Effector memory CD8-positive, alpha-beta T cell (primary cell): ENCODE measurements at places on chromosomes 12 and 14.

- DNase-seq = no peak
- H3K4me3 ChIP-seq = no peak overlapping the region
- H3K36me3 ChIP-seq = no peaks in the 10 kb centered on the region
- H3K27ac ChIP-seq = no peak overlapping the region
Observed at GRCh38 chr14:41167040-41167439, 439.6 kb upstream of the LRFN5 start.

GRCh38 chr14:92392711-92393110, 69.7 kb downstream of the SLC24A4 start:
- no peak overlapping the region for H3K27ac ChIP-seq
- peaks cover 6% of the 10 kb centered on the region for H3K27me3 ChIP-seq
- H3K4me3 ChIP-seq = no peak overlapping the region
- H3K36me3 ChIP-seq = no peaks in the 10 kb centered on the region
- DNase-seq = no peak

DNA sequence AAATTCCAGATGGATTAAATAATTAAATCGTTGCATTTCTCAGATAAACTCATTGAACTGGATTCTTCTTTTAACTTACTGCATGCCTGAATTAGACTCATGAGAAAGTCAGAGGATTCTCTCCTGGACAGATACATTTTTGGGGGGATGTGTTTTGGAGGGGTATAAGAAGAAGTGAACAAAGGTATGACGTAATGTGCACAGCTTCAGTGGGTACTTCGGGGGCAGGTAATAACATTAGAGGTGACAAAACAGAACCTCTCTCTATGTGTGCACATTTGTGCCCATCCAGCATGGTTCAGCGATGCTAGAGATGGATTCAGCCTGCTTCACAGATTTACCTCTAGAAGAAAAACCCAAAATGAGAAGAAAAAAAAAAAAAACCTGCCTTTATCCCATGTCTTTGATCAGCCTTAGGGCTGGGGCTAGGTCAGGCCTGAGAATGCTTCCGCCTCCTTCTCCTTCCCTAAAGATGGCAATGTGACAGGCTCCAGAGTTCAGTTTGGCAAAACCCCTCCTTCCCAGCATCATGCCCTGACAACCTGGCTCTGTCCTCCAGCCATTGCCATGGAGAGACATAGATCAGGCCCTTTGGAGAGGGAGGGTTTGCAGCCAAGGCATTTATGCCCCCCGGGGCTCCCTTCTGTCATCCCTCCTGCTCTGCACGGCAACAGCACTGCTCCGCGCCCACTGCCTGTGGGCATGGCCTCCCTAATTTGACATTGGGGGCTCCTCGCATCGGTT, 166.7 kb downstream of the KCNA5 start:
- no peaks in the 10 kb centered on the region for H3K4me1 ChIP-seq
- H3K27me3 ChIP-seq = peaks cover 31% of the 10 kb centered on the region
- H3K36me3 ChIP-seq = no peaks in the 10 kb centered on the region

- peaks cover 6% of the 10 kb centered on the region for H3K36me3 ChIP-seq
- H3K4me1 ChIP-seq = peaks cover 7% of the 10 kb centered on the region
- H3K4me3 ChIP-seq = no peak overlapping the region
- DNase-seq = no peak
- no peak overlapping the region for H3K27ac ChIP-seq
Observed at GRCh38 chr14:22850944-22851764, 14.8 kb downstream of the MMP14 start.

GRCh38 chr12:47740606-47741339, 15.5 kb upstream of the ENDOU start:
- peaks cover 18% of the 10 kb centered on the region for H3K27me3 ChIP-seq
- H3K4me1 ChIP-seq = peaks cover 39% of the 10 kb centered on the region
- no peak overlapping the region for H3K27ac ChIP-seq
- H3K4me3 ChIP-seq = peak overlapping the region; percentile 55

DNA sequence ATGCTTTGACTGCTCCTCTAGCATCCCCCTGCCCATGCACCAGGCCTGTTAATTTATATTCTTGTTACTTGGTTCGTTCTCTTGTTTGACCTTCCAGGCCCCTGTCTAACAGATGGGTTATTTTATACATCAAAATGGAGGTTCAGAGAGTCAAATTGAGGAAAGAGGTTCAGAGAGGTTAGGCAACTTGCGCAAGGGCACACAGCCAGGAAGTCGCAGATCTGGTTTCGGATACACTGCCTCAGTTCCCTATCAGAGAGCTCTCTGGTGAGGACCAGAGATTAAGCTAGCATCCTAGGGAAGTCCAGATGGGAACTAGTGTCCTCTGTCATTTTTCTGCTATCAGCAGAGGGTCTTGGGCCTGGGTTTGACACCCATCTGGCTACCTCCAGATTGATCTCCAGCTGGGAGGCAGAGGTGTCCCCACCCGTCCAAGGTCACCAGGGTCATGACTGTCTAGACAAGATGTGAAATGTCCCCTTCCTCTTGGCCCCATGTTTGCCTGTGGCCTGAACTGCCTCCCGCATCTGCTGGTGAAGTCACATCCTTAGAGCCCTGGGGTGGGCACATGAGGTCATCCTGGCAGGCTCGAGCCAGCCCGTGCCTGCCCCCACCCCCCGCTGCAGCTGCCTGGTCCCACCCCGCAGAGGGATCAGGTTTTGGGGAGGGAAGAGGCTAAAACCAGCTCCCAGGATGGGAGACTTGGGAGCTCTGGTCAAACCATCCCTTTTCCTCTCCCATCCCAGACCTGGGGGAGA, 84.3 kb upstream of the NCOR2 start:
- no peaks in the 10 kb centered on the region for H3K36me3 ChIP-seq
- H3K4me1 ChIP-seq = peaks cover 3% of the 10 kb centered on the region
- no peak for DNase-seq
- H3K4me3 ChIP-seq = no peak overlapping the region
- peaks cover 34% of the 10 kb centered on the region for H3K27me3 ChIP-seq
- H3K27ac ChIP-seq = no peak overlapping the region

DNA sequence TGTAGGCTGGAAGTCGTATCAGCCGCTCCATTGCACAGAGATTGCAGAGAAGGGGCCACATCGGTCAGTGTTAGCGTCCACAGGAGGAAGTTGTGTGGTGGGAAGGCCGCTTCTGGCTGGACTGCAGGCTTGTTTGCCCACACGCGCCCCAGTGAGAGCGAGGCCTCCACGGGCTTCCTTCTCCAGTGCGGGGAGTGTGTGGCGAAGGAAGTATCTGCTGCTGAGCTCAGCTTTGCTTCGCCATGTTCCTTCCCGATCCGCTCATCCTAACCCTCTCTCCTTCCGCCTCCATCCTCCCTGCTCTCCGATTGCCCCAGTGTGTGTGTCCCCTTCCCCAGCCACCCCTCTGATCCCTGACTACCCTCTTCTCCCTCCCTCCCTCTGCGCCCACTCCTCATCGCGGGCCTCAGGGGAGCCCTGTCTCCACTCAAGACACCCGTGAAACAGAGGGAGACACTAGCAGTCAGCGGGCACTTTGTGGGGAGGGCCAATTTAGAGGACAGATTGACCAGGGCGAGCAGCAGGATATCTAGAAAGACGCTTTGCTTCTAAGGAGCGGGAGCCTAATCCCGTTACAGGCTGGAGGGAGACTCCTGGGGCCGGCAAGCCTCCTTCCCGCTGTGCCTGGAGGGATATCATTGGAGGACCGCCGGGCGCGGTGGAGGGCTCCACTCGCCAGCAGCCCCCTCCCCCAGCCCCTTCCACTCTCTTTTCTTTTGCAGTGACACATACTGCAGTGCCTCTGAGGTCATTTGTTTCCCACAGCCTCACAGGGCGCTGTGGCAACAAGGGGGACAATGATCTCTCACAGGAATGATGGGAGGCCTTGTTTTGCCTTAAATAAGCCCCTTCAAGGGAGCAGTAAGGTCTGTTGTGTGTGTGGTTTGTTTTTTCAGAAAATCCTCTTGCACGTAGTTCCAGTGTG, 428.8 kb downstream of the ZFP36L1 start:
- H3K4me1 ChIP-seq = peaks cover 21% of the 10 kb centered on the region
- H3K27me3 ChIP-seq = no peaks in the 10 kb centered on the region
- peak overlapping the region; percentile 35 for H3K27ac ChIP-seq

DNA sequence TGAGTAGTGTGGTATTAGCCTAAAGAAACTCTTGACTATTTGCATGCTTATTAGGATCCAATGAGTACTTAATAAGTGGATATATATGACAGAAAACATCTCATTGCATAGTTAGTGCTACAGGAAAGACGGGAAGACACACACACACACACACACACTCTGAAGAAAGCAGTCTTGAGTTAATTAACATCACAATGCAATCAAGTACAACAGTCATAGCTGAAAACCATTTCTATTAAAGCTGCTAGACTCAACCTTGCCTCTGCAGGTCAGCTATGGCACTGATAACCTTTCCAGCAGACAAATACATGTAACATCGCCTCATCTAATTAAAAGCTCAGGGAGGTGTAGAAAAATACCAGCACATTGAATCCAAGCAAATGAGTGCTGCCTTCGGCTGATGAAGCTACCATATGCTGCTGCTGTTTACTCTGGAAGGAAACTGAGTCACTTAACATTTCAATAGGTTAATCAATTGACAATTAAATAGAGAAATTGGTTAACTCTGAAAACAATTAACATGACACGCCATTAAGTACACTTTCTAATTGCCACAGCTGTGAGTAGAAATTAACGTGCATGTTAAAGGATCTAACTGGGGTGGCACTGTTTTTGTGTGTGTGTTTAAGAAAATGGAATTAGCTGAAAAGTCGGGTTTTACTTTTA, 93.2 kb upstream of the OTX2 start:
- no peaks in the 10 kb centered on the region for H3K4me1 ChIP-seq
- no peaks in the 10 kb centered on the region for H3K27me3 ChIP-seq
- H3K27ac ChIP-seq = no peak overlapping the region
- H3K4me3 ChIP-seq = no peak overlapping the region
- DNase-seq = no peak

DNA sequence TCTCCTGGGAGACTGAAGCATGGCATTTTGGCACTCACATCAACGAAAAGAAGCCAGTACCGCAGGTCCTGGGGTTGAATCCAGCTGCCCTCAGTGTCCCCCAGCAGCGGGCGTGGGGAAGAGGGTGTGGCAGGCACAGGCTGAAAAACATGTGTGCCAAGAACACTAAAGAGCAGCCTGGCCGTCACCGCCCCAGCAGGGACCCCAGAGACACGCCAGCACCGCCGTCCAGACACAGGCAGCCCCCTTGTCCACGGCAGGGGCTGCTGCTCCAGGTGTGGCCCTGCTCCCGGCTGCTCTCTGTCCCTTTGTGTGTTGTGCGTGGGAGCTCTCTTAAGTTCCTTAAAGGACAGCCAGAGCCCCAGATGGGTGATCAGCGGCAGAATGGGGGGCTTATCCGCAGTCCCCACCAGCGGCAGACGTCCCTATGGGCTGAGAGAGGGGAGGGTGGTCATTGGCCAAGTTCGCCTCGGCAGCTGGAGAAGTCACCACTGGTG, 556 bp downstream of the PHETA1 start:
- peaks cover 4% of the 10 kb centered on the region for H3K36me3 ChIP-seq
- H3K4me1 ChIP-seq = peaks cover 26% of the 10 kb centered on the region
- H3K27me3 ChIP-seq = no peaks in the 10 kb centered on the region
- DNase-seq = no peak

DNA sequence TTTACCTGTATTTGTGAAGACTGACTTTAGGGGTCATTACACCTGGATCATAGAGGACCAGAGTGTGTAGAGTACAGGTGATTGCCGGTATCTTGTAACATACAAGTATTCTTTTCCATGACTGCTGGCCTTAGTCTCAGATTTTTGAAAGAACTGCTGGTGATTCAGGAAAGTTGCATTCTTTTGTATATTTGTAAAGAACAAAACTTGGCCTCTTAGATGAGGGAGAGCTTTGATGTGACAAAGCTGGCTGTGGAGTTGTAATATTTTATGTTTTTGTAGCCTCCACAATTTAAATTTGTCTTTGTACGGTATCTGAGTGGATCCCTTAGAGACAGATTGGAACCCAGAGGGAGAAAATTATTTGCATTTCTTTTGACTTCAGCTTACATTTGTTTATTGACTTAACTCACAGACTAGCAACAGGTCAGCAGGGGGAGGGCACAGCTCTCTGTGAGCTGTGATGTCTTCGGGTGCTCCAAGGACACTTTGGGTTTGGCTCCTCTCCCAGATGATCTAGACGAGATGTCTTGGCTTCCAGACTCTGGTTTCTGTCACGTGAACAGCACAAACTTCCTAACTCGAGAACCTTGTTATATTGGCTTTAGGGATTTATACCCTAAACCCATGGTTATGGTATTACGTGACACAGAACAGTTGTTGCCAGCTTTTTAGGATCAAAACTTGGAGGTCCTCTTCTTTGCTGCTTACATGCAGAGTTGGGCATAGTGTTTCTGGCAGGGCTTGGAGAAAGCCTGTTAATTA, 65.9 kb downstream of the DAAM1 start:
- H3K4me1 ChIP-seq = no peaks in the 10 kb centered on the region
- no peak overlapping the region for H3K4me3 ChIP-seq
- no peak for DNase-seq
- no peaks in the 10 kb centered on the region for H3K27me3 ChIP-seq
- no peaks in the 10 kb centered on the region for H3K36me3 ChIP-seq

DNA sequence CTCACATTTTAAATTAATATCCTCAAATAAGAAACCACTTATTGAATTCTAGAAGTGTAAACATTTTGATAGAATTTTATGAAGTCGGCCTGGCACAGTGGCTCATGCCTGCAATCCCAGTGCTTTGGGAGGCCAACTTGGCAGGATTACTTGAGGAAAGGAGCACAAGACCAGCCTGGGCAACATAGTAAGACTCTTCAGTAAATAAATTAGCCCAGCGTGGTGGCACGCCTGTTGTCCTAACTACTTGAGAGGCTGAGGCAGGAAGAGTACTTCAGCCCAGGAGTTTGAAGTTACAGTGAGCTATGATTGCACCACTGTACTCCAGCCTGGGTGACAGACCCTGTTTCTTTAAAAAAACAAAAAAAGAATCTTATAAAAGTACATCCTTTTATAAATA, 8.9 kb upstream of the ZNF410 start:
- H3K4me3 ChIP-seq = no peak overlapping the region
- no peaks in the 10 kb centered on the region for H3K27me3 ChIP-seq
- no peaks in the 10 kb centered on the region for H3K4me1 ChIP-seq
- no peaks in the 10 kb centered on the region for H3K36me3 ChIP-seq

DNA sequence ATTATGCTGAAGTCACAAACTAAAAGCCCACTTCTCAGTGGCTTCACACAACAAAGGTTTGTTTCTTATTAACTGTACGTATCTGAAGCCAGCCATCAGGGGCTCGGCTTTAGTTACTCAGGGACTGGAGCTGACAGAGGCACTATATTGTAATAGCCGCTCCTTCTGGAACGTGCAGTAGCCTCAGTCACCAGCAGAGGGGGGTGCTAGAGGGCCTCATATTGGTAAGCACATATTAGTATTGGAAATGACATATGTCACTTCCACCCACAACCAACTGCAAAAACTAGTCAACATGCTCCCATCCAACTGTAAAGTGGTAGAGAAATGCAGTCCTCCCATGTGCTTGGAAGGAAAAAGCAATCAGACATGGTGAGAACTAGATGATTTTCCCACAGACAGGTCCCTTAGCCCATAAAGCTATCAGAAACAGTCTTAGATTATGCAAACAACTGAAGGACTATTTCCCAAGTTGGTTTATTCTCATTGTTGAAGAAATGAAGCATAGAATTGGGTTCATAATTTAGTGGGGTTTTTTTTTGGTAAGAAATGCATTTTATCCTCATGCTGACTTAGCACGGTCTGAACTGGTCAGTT, 183.6 kb upstream of the G2E3 start:
- no peak overlapping the region for H3K27ac ChIP-seq
- peaks cover 20% of the 10 kb centered on the region for H3K27me3 ChIP-seq
- no peak overlapping the region for H3K4me3 ChIP-seq
- DNase-seq = peak; percentile 15
- H3K36me3 ChIP-seq = no peaks in the 10 kb centered on the region

- H3K36me3 ChIP-seq = no peaks in the 10 kb centered on the region
- no peak for DNase-seq
- H3K27ac ChIP-seq = no peak overlapping the region
- H3K27me3 ChIP-seq = no peaks in the 10 kb centered on the region
- no peaks in the 10 kb centered on the region for H3K4me1 ChIP-seq
Observed at GRCh38 chr12:74646831-74647230, 109.2 kb downstream of the ATXN7L3B start.
